Lung (tissue), 17 donors: ENCODE measurements at places on chromosomes 4 and X. TPM values are rescaled to one million over a fixed set of nuclear protein-coding genes. Genes with fewer than 3 reads are reported as not detected.
A peak's percentile ranks its signal among the peaks of the same experiment; 100 is the strongest.

DNA sequence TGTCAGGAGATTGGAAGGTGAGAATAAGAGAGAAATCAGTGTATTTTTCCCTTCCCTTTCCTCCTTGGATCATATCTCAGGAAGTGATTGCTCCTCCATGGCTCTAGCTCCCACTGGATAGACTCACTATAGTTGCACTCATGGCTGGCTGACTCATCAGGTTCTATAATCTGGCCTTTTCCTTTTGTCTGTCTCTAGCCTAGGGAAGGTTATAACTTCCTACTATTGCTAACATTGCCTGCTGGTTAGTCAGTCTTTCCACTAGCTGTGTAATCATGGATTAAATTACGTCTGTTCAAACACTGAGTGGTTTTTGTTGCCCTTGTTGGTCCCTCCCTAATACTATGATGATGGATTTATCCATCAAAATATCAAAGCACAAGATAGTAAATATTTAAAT lies 195.5 kb upstream of the VEGFC start:
- no peaks in the 10 kb centered on the region for H3K36me3 ChIP-seq
- H3K27me3 ChIP-seq = no peaks in the 10 kb centered on the region
- no peak for DNase-seq
- H3K4me1 ChIP-seq = no peaks in the 10 kb centered on the region

GRCh38 chr4:88457307-88458103 lies 586 bp downstream of the HERC5 start:
- peak; percentile 58 for DNase-seq
- peaks cover 25% of the 10 kb centered on the region for H3K27me3 ChIP-seq
- H3K36me3 ChIP-seq = no peaks in the 10 kb centered on the region
- H3K27ac ChIP-seq = peak overlapping the region; percentile 66

GRCh38 chr4:82802911-82803310 lies 4.3 kb upstream of the SCD5 start:
- no peak overlapping the region for H3K27ac ChIP-seq
- H3K36me3 ChIP-seq = no peaks in the 10 kb centered on the region
- H3K4me1 ChIP-seq = peaks cover 10% of the 10 kb centered on the region
- H3K27me3 ChIP-seq = no peaks in the 10 kb centered on the region
- no peak for DNase-seq
- no peak overlapping the region for H3K4me3 ChIP-seq

GRCh38 chr4:87012265-87012953 lies 77.6 kb downstream of the AFF1 start:
- DNase-seq = no peak
- H3K27me3 ChIP-seq = no peaks in the 10 kb centered on the region
- H3K4me3 ChIP-seq = no peak overlapping the region
- no peaks in the 10 kb centered on the region for H3K36me3 ChIP-seq
- peaks cover 46% of the 10 kb centered on the region for H3K4me1 ChIP-seq
- no peak overlapping the region for H3K27ac ChIP-seq

- no peak overlapping the region for H3K4me3 ChIP-seq
- no peaks in the 10 kb centered on the region for H3K27me3 ChIP-seq
- peak; percentile 9 for DNase-seq
- peaks cover 3% of the 10 kb centered on the region for H3K4me1 ChIP-seq
- H3K36me3 ChIP-seq = peaks cover 5% of the 10 kb centered on the region
- no peak overlapping the region for H3K27ac ChIP-seq
Observed at GRCh38 chrX:65744965-65745364, 77.5 kb downstream of the MSN start.

DNA sequence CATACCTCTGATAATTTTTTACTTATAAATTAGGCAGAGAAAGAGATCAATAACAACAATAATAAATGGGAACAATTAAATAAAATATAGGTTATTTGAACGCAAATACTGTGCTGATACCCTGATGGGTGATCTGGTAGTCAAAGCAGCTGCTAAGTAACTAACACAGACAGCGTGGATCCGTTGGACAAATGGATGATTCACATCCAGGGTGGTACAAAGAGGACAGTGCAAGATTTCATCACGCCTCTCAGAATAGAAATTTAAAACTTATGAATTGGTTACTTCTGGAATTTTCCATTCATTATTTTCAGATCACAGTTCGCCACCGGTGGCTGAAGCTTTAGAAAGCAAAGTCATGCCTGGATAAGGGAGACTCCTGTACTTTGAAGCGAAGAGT lies 1066.0 kb upstream of the ADGRL3 start:
- H3K27ac ChIP-seq = no peak overlapping the region
- no peak overlapping the region for H3K4me3 ChIP-seq
- H3K36me3 ChIP-seq = no peaks in the 10 kb centered on the region
- DNase-seq = no peak
- H3K27me3 ChIP-seq = no peaks in the 10 kb centered on the region
- H3K4me1 ChIP-seq = no peaks in the 10 kb centered on the region

GRCh38 chr4:10713591-10713990 lies 29.0 kb upstream of the CLNK start:
- DNase-seq = no peak
- no peaks in the 10 kb centered on the region for H3K36me3 ChIP-seq
- no peaks in the 10 kb centered on the region for H3K4me1 ChIP-seq
- H3K27ac ChIP-seq = no peak overlapping the region
- H3K4me3 ChIP-seq = no peak overlapping the region
- no peaks in the 10 kb centered on the region for H3K27me3 ChIP-seq

DNA sequence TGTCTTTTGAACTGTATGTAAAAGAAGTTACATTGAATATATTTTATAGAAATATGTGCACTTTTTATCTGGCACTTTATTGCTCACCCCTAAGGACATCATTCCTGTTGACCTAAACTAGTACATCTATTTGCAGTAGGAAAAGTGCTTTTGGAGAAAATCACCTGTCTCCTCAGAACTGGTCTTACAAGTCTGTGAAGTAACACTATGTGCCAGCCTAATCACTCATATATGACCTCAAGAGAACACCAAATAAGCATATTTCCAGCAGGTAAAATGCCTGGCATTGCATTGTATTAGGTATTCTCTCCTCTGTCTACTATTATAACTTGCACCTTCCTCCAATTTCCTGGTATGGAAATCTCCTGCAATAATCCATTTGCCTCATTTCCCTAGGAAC lies 4.0 kb upstream of the GASK1B start:
- H3K27ac ChIP-seq = no peak overlapping the region
- H3K27me3 ChIP-seq = no peaks in the 10 kb centered on the region
- DNase-seq = no peak
- no peak overlapping the region for H3K4me3 ChIP-seq
- no peaks in the 10 kb centered on the region for H3K36me3 ChIP-seq

Gene KDR
- total RNA-seq = 132 TPM

Gene ITGB1BP2
- 2.7 TPM for total RNA-seq

DNA sequence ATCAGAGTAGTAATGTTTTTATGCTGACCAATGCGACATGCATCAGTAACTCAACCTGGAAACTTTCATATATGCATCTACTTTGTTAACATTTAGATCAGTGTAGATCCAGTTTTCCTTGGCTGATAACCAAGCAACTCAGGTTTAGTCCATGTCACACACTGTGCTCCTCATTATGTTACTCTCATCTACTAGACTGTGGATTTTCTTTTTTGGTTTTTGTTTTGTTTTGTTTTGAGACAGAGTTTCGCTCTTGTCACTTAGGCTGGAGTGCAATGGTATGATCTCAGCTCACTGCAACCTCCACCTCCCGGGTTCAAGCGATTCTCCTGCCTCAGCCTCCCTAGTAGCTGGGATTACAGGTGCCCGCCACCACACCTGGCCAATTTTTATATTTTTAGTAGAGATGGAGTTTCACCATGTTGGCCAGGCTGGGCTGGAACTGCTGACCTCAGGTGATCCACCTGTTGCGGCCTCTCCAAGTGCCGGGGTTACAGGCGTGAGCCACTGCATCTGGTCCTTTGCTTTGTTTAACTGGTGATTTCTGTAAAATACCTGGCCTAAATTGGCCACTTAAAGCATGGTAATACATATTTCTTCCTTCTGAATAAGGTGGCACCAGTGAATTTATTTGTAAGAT lies 48.6 kb downstream of the SMARCAD1 start:
- DNase-seq = no peak
- no peak overlapping the region for H3K27ac ChIP-seq
- H3K4me1 ChIP-seq = no peaks in the 10 kb centered on the region
- H3K36me3 ChIP-seq = peaks cover 9% of the 10 kb centered on the region
- no peak overlapping the region for H3K4me3 ChIP-seq
- H3K27me3 ChIP-seq = no peaks in the 10 kb centered on the region

GRCh38 chr4:117249333-117249732 lies 164.0 kb upstream of the TRAM1L1 start:
- H3K27ac ChIP-seq = no peak overlapping the region
- no peaks in the 10 kb centered on the region for H3K36me3 ChIP-seq
- DNase-seq = no peak
- H3K4me1 ChIP-seq = no peaks in the 10 kb centered on the region
- no peaks in the 10 kb centered on the region for H3K27me3 ChIP-seq

DNA sequence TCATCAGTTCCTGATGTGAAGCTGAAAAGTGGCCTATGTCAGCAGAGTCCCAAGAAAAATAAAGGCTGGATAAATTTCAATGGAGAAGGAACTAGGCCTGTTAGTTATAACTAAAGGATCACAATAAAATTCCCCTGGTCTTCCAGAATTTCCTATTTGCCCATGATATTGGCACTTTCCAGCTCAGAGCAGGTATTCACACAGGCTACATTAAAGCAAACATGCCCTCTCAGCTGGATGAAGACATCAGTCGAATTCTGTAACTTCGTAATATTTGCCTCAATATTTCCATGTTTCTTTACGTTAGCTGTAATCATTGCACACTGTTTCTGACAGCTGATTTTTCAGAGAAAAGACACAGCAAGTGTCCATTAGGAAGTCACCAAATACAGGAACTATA lies 9.5 kb downstream of the HPGD start:
- H3K4me3 ChIP-seq = no peak overlapping the region
- H3K27ac ChIP-seq = no peak overlapping the region
- H3K4me1 ChIP-seq = no peaks in the 10 kb centered on the region

DNA sequence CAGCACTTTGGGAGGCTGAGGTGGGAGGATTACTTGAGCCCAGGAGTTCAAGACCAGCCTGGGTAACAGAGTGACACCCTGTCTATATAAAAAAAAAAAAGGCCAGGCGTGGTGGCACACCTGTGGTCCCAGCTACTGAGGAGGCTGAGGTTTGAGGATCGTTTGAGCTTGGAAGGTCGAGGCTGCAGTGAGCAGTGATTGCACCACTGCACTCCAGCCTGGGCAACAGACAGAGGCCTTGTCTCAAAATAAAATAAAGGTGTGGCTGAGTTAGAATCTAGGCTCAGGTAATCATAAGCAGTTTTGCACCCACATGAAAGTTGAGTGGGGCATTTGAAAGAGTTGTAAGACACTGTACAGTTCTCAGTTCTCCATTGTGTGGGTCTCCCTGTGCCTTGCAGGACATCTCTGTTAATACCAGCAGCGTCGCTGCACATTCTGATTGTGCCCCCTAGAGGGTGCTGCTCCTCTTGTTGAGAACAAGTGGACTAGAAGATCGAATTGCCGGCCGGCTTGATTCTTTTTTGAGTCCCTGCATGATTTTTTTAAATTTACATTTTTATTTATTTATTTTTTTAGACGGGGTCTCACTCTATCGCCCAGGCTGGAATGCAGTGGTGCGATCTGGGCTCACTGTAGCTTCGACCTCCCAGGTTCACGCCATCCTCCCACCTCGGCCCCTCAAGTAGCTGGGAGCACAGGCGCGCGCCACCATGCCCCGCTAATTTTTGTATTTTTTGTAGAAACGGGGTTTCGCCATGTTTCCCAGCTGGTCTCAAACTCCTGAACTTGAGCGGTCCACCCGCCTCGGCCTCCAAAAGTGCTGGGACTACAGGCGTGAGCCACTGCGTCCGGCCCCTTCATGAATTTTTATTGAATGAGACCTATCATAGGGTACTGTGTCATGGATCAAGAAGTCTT lies 73.6 kb upstream of the RBMX start:
- H3K4me1 ChIP-seq = no peaks in the 10 kb centered on the region
- no peaks in the 10 kb centered on the region for H3K36me3 ChIP-seq
- DNase-seq = peak; percentile 55
- H3K4me3 ChIP-seq = no peak overlapping the region
- H3K27ac ChIP-seq = no peak overlapping the region

DNA sequence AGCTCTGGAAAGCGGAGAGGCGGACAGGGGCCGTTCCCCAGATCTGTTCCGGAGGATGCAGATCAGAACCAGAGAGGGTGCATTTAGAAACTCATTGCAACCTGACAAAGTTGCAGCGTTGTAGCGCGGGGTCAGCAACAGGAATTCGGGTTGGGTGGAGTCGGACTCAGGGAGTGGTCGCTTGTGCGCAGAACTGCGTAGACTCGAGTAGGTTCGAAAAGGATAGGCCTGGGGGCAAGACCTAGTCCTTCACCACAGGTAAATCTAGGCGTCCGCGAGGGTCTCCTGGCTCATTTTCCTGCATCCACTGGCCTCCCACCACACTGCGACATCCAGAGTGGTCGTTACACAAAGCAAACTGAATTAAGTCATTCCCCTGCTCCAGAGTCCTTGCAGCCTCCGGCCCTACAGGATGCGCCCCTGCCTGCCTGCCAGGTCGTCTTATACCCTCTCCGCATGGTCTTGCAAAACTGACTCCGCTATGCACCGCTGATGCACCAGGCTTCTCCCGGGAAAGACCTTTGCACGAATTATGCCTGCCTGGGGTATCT lies 4.7 kb upstream of the ZNF518B start:
- H3K4me3 ChIP-seq = no peak overlapping the region
- H3K4me1 ChIP-seq = no peaks in the 10 kb centered on the region
- peaks cover 4% of the 10 kb centered on the region for H3K27me3 ChIP-seq
- no peak for DNase-seq
- H3K27ac ChIP-seq = no peak overlapping the region

- no peak overlapping the region for H3K4me3 ChIP-seq
- no peaks in the 10 kb centered on the region for H3K4me1 ChIP-seq
Observed at GRCh38 chrX:100812216-100813158, 7.7 kb upstream of the CSTF2 start.

- peaks cover 2% of the 10 kb centered on the region for H3K27me3 ChIP-seq
- H3K36me3 ChIP-seq = no peaks in the 10 kb centered on the region
- DNase-seq = peak; percentile 27
- H3K4me3 ChIP-seq = no peak overlapping the region
Observed at GRCh38 chrX:23008431-23009099, 8.8 kb downstream of the DDX53 start.
